ENCODE measurements at places on chromosomes 3 and 15.

DNA sequence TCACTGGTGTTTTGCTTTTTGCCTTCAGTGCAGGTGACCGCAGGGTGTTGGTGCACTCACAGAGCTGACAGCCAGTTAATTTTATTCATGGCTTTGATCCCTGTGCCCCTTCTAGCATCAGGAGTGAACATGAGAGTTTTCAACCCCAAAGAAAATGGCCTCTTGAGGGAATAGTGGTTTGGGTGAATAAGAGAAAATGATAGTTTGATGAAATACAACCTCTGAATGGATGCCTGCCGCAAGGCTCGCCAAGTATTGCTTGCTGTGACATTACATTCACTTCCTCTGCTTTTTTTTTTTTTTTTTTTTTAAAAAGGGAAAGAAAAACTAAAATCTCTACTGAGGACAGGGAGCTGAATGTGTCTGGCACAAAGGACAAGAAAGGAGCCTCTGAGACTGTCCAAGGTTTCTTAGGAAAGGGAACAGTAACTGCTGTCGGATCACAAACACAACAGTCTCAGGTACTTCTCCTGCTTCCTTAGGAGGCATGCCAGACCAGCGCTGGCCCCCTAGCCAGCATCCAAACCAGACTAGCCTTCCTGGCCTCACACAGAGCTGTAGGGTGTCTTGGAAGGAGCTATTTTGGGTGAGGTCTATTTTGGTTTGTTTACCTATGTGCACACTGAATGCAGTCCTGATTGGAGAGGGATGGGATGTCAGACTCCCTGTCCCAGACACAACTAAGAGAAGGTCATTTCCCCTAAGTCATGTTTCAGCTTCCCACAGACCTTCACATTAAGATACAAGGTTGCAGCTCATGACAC lies 29.0 kb downstream of the CCDC80 start:
- DNase-seq = no peak

GRCh38 chr3:146431240-146431639 lies 38.1 kb downstream of the PLSCR2 start:
- DNase-seq = no peak

GRCh38 chr3:189272500-189273119 lies 100.8 kb downstream of the TPRG1 start:
- DNase-seq = peak; percentile 57

DNA sequence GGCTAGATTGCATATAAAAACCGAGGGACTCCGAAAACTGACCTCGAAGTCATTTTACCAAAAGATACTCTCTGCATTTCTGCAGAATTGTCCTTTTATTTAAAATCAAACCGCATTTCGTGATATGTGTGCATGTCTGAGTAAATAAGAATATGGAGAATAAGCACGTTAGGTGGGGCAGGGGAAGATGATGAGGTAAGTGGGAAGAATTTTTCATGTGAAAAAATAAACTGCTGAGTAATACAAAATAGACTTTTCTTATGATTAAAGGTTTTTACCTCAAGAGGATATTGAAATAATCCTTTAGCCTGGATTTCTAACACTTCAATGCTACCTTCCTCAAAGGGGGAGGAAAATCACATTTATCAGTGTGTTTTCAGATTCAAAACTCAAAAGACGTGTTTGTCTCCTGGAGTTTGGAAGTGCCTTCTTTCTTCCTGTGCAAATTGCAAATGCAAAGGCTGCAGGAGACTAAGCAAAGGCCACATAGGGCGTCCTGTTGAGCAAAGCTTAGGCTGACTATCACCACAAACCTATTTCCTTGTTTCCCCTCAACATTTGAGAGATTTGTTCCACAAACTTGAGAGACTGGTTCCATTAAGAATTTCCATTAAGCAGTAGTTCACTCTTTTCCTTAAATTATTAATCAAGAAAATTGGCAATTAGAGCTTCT lies 813.5 kb downstream of the MCTP2 start:
- no peak for DNase-seq

DNA sequence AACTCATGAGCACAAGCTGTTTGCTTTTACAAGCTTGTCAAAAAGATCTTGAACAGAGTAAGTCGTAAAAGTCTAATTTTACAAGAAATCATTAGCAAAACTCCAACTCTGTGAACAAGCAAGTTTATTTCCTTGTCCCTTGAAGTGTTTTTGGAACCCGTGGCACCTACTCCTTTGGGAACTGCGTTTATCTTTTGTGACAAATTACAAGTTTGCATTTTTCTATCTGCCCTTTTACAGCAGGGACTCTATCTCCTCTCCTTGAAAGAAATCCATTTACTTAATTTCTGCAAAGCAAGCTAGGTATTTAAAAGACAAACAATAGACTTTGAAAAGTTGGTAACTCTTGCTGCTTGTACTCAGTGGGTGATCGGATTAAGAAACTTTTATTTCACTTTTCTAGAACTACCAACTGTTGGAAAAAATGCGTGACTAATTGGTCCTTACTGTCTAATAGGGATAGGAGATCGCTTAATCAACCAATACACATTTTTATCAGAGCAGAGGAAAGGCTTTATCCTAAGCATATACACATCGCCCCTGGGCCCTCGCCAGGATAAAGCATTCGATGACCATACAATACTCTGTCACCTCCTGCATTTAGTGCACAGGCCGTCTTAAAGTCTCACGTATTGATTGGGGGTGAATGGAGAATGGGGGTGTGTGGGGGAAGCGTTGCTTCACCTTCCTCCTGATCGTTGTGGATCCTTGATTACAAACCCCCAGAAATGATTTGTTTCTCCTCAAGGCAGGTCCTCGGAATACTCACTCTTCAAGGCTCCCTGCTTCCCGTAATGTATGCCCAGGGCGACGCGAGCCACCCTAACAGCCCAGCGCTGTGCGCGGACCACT lies 1.7 kb downstream of the PRTG start:
- DNase-seq = no peak

DNA sequence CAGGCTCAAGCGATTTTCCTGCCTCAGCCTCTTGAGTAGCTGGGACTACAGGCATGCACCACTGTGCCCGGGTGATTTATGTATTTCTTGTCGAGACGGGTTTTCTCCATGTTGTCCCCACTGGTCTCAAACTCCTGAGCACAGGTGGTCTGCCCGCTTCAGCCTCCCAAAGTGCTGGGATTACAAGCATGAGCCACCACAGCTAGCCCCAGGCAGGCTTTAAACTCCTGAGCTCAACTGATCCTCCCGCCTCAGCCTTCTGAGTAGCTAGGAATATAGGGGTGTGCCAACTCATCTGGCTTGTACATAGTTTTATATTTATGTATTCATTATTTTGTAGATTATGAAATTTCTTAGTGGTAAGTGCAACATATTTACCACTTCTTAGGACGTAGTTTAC lies 198.8 kb upstream of the MCTP2 start:
- no peak for DNase-seq

DNA sequence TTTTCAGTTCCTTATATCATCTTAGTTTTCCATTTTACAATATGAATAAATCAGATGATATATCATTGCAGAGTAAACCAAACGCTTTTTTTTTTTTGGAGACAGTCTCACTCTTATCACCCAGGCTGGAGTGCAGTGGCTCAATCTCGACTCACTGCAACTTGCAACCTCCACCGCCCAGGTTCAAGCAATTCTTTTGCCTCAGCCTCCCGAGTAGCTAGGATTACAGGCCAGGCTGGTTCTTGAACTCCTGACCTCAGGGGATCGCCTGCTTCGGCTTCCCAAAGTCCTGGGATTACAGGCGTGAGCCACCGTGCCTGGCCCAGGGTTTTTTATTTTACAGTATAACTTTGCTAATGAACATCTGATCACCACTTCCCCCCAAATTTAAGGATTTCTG lies 5.9 kb upstream of the EBLN2 start:
- DNase-seq = no peak
